AG08395 (cell line): ENCODE measurements at places on chromosomes 5 and 9.

DNA sequence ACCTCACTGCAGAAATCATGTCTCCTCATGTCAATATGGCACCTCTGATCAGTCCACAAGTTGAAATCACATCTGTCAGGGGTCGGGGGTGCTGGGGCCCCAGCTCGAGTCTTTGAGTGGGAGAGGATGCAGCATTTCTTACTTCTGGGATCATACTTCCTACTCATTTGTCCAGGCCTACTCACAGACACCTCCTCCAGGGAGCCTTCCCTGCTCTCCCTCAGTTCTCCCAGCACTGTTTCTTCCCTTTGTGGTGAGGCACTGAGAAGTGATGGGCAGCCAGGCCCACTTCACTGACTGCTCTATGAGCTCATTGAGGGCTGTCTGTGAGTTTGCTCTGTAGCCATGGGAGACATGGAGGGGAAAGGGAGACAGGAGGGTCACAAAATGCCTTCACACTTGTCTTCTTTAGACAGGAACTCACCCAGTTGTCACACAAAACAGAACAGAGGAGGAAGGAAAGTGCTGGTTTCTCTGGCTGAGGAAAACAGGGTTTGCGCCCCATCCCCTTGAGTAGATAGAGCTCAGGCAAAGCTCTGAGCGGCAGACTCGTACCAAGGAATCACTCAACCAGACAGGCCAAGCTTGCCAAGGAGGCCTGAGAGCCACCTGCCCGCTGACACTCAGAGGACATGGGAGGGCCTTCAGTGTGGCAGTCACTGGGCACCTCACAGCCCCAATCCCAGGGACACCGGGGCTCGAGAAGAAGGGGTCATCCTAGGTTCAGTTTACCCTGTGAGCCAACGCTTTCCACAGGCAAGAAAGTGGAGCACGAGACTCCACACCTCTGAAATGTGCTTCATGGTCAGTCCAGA lies 152.9 kb downstream of the GABBR2 start:
- no peak for DNase-seq

- no peak for DNase-seq
These were observed 134.0 kb upstream of the MYO10 start for GRCh38 chr5:17069995-17070511.

GRCh38 chr9:136654820-136655535 lies 7.7 kb upstream of the EGFL7 start:
- DNase-seq = no peak

- DNase-seq = no peak
These were observed 594 bp downstream of the FAM120A start for GRCh38 chr9:93451849-93452709.

GRCh38 chr9:34383904-34384303 lies 7.2 kb upstream of the MYORG start:
- no peak for DNase-seq

- peak; percentile 46 for DNase-seq
These were observed 12.6 kb upstream of the TMEM38B start for GRCh38 chr9:105681724-105682123.

DNA sequence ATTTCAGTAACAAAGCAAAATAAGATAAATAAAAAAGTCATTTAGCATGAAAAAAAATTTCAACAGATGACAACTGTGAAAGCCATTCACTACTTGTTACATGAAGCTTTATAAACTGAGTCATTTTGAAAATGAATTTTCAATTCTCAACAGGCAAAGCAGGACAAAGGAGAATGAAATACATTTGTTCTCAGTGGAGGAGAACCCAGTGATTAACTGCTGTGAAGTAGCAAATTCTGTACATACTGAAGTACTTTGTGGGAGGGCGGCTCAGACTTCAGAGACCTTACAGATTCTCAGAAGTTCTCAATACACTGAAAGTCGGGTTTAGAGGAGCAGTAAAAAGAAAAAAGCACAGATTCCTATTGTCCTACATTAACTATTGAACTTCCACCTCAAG lies 21.7 kb downstream of the SKIC3 start:
- DNase-seq = no peak

GRCh38 chr9:110745676-110746075 lies 77.1 kb downstream of the MUSK start:
- DNase-seq = no peak

DNA sequence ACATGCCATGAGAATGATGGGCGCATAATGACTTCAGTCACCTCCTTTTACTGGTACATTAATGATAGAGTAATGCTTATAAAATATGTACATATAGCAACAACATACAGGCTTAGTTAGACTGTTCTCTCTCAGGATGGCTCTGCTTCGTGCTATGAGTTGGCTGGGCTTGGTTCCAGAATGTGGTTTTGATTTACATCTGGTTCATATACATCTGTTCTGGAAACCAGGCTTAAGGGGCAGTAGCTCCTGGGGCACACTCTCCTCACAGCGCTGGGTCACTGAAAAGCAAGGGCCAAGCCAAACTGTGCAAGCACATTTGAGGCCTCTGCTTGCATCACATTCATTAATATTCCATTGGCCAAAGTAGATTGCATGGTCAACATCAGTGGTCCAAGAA lies 44.9 kb downstream of the PCSK1 start:
- no peak for DNase-seq

DNA sequence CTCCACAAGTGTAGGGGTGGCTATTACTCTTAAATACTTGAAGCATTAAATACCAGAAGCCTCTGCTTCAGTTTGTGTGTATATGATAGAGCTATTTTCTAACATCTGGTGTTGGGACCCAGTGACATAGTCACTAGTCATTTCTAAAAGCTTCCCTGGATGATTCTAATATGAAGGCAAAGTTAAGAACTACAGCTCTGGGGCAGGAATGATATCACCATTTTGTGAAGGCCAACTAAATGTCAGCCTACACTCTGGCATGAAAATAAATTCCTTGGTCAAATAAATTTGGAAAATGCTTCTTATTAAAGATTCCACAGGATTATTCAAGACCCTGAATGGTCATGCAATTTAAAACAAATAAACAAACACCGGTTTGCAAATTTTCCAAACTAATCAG lies 197.7 kb downstream of the PLK2 start:
- DNase-seq = peak; percentile 46

DNA sequence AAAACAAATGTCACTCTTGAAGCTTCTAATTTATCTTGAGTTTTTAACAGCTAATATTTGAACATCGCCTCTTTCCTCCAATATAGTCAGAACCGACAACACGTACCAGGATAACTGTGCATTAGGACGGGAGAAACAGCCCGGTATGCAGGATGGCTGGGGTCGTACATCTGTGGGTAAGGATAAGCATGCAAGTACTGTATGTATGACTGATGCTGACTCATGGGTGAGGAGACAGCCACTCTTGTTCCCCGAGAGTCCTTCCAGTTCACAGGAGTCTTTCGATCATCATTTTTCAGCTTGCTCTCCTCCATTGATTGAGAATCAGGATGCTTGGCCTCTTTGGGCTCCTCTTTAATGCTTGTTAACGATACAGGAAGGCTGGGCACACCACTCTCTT lies 102.3 kb downstream of the ZNF608 start:
- DNase-seq = peak; percentile 14
